ENCODE measurements at places on chromosomes 5 and 9.

GRCh38 chr5:17177501-17178372, 39.7 kb upstream of the BASP1 start:
- no peak for DNase-seq

DNA sequence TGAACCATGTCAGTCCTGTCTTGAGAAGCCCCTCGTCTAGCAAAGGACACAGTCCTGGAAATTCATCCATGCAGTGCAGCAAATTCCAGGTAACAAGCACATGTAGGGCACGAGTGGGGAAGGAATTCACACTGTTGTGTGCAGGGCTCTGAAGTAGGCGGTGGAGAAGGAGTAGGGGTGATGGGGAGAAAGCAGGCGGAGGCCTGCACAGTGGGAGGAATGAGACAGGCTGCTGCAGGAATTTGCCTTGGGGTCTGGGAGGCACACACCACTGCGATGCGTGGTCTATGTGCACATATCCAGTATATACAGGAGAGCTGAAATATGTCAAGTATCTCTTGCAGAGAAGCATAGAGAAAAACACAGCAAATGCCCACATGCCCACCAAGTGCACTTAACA, 249.2 kb upstream of the IRX2 start:
- DNase-seq = no peak

- no peak for DNase-seq
Observed at GRCh38 chr5:43573058-43573457, 16.2 kb upstream of the PAIP1 start.

DNA sequence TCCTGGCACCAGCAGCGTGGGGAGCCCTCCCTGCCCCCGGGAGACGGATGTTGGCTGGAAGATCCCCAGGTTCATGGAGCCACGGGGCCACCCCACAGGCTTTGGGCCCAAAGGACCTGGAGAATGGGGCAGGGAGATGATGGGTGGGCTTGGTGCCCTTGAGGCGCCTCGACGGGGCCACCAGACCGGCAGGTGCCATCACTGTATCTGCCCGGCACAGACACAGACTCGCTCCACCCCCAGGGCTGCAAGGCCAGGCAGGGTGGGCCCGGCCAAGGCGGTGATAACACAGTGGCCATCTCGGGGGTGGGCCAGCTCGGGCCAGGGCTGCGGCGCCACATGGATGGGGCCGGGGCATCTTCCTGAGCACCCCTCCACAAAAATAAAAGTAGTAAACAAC, 35.0 kb upstream of the EGFL7 start:
- no peak for DNase-seq

GRCh38 chr5:64634997-64635686, 55.2 kb upstream of the SHISAL2B start:
- DNase-seq = no peak

GRCh38 chr5:112929336-112930081, 7.5 kb upstream of the REEP5 start:
- no peak for DNase-seq

DNA sequence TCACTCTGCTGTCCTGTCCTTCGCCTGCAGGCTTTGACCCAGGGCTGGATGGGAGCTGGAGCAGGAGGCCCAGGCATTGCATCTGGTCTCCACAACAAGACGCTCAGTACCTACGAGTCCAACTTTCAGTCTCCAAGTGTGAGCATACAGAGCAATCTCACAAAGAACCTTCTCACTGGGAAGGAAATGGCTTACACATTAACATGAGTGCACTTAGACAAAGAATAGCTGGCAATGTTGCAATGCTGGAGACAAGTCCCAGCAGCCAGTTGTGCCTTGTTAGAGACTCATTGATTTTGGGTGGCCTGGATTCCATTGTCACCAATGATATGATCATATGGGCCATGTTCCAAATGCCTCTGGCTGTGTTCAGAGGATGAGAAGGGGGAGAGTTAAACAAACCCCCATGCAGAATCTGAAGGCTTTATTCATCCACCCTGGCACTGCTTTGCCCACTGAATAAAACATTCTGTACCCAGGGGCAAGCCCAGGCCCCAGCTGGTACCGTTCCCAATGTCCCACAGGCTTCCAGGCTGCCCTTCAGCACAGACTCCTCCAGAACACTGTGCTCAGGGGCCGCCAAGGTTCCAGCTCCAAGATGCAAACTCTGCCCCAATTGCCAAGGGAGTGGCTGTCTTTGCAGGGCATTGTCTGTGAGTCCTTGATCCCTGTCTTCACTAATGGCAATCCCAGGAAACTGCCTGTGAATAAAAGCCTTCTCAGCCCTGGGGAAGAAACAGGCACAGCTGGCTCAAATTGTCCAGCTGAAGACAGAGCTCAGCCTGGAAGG, 185.5 kb downstream of the HSD17B3 start:
- no peak for DNase-seq

DNA sequence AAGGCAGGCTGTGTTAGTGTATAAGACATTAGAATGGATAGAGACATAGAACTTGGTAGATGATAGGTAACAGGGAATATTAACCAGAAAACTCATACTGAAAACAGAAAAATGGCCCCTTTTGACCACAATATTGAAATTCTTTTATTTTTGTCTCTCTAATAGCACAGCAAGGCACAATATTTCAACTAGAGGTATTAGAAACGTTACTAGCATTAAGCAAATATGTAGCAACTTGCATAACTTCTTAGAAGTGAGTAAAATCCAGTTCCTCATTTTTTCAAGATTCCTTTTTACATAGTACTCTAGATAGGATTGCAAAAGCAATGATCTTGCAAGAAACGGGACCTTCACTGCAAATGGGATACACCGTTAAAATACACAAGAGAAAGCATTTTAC, 102.7 kb upstream of the VCAN start:
- DNase-seq = no peak

- no peak for DNase-seq
Observed at GRCh38 chr5:37174928-37175327, 74.2 kb downstream of the CPLANE1 start.

GRCh38 chr5:114319821-114320220, 42.0 kb upstream of the KCNN2 start:
- DNase-seq = no peak

DNA sequence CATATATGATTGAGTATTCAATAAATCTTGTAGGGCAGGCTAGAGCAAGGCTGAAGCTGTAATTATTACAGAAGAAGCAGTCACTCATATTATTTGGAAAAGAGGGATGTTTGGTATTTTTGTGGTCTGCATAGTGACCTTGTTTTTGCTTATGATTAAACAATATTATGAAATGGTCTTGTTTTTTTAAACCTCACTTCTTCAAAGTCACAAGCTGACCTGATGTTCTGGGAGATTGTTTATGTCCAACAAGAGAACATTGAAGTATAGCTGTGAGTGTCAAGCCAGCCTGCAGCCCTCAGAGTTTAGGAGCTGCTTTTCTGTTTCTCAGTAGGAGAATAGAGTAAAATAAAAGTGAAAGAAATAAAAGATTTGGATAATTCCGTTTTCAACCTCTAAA, 342.2 kb downstream of the LRRC70 start:
- no peak for DNase-seq

- no peak for DNase-seq
Observed at GRCh38 chr5:121164632-121165031, 687.0 kb upstream of the FTMT start.

DNA sequence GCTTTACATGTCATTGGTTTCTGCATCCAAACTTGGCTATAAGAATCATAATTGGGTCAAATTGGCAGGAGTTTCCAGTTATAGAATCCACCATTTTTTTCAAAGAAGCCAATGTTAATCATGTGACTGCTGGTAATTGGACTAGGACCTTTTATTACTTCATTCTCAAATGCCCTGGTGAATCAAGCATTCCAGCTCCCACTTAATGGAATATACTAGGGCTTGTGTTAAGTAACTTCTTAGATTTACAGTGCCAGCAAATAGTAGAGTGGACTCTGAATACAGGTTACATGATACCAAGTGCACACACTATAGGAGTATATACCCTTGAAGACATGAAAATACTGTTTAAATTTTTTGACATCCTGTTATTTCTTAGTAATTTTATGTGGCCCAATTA, 96.7 kb downstream of the NUDT12 start:
- no peak for DNase-seq

DNA sequence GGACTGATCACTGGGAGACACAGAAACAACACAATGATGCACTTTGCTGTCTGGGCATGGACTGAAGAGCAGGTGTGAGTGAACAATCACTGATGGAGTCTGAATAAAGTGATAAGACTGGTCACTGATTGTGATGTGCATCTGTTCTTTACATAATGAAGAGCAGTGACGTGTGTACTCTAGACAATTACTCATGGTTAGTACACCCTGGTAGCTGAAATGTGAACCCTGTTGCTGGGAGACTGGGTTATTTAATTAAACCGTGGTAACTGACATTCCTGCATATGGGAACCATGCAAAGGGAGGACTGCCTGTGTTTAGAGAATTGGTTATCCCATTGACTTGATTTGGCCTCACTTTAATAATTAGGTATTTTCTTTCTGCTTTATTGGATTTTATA, 202.9 kb downstream of the NR2F1-AS1 start:
- no peak for DNase-seq

GRCh38 chr9:108761655-108762347, 94.0 kb downstream of the ACTL7B start:
- no peak for DNase-seq

DNA sequence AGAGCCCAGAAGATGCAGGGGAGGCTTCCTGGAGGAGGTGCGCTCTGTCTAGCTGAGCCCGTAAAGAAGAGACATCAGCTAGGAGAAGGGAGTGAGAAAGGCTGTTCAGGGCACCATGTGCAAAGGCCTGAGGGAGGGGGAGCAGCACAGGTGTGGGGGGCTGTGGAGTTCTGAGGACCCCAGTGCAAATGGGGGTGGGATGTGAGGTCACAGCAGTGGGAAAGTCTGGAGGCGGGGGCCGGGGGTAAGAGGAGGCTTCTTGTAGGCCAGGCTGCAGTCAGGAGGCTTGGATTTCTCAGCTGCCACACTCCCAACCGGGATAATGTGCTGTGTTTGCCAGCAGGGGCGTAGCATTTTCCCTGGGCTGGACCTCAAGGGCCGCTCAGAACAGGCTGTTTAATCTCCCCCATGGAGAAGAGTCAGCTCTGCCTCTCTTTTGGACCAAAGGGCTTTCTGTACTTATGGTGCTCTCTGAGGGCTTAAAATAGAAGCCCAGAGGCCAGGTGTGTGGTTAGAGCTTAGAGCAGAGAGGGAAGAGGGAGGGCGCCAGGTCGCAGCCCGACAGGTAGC, 5.7 kb downstream of the NEURL1B start:
- DNase-seq = no peak

DNA sequence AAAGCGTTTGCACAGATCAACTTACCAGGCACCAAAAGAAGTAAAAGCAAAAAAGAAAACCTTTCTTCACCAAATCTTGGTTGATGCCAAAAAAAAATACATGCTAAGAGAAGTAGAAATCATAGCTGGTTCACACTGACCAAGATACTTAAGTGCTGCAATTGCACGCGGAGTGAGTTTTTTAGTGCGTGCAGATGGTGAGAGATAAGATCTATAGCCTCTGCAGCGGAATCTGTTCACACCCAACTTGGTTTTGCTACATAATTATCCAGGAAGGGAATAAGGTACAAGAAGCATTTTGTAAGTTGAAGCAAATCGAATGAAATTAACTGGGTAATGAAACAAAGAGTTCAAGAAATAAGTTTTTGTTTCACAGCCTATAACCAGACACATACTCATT, 36.4 kb upstream of the CCDC152 start:
- peak; percentile 1 for DNase-seq

DNA sequence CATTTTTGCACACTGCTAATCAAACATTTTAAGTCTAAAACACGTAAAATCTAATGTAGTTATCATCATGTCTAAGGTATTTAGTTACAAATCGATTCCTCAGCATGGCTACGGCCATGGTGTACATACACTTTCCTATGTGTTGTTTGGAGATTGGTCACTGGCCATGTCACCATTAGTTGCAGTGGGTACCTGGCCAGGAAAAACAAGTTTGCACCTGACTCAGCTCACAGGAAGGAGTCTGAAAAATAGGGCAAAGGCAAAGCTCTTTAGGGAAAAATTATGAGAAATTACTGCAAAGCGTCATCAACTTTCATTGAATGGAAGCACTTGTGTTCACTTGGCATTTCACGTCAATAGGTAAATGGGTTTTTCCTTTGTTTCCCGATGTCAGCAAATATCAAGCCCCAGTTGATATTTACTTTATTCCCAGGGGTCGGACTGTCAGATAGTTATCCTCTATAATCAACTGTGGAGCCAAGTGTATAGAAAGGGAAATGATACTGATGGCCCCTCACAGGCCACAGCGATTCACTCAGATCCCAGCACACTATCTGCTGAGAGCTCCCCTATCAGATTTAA, 626.0 kb upstream of the ADAMTS16 start:
- DNase-seq = no peak

DNA sequence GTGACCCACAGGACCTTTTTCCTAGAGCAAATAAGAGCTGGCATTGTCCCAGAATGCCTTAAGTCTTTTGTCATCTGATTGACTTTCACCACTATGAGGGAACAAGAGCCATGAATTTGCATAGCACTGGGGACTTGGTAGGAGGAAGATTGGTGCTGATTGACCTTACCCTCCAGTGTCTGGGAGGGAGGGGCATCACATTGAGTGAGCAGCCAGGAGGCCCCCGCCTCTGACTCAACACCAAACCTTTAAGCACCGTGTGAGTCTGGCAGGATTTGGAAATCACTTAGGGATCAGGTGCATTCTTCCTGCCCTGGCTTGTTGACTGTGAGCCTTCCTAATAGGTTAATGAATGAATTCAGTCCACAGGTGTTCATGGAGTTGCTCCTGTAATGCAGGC, 40.7 kb downstream of the WNK2 start:
- DNase-seq = no peak

DNA sequence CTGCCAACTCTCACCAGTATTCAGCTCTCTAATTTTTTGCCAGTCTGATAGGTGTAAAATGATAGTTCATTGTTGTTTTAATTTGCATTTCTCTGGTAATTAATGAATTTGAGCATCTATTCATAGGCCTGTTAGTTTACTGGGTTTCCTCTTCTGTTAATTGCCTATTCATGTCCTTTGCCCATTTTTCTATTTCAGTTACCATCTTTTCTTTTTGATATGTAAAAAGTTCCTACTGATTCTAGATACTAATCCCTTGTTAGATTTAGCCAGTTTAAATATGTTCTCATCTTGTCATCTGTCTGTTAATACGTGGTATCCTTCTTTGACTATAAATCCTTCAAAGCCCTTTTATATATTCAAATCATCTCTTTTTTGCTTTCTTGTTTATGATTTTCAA, 247.8 kb downstream of the ARHGAP26 start:
- no peak for DNase-seq
